Stimulated activated CD4-positive, alpha-beta T cell treated with anti-CD3 and anti-CD28 coated beads, TNF-alpha, amount 100 ng/mL, for 1 hour (primary cell): ENCODE measurements at places on chromosomes 3 and 15.
A peak's percentile ranks its signal among the peaks of the same experiment; 100 is the strongest.

DNA sequence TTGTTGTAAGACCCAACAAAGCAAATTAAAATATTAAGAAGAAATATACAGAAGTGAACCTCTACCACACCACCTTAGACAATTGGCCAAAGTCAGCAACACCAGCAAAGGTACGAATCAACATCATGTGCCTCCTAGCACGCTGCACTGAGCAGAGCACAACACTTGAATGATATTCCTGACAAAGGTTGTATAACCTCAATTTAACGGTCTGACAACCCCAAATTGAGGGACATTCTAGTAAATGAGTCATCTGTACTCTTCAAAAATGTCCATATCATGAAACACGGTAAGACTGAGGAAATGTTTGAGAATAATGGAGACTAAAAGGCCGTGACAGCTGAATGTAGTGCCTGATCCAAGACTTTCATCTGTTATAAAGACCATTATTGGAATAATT, 41.3 kb upstream of the TNFSF10 start:
- DNase-seq = no peak

GRCh38 chr3:145266368-145266767, 894.6 kb downstream of the PLOD2 start:
- no peak for DNase-seq

DNA sequence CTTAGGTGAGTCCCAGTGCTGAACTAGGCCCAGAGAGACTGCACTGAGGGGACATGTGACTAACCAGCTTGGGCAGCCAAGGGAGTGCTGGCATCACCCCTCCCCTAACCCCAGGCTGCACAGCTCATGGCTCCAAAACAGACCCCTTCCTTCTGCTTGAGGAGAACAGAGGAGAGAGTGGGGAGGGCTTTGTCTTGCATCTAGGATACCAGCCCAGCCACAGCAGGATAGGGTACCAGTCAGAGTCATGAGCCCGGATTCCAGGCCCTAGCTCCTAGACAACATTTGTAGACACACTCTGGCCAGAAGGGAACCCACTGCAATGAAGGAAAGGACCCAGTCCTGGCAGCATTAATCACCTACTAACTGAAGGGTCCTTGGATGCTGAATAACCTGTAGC, 49.9 kb upstream of the PLSCR4 start:
- DNase-seq = no peak

DNA sequence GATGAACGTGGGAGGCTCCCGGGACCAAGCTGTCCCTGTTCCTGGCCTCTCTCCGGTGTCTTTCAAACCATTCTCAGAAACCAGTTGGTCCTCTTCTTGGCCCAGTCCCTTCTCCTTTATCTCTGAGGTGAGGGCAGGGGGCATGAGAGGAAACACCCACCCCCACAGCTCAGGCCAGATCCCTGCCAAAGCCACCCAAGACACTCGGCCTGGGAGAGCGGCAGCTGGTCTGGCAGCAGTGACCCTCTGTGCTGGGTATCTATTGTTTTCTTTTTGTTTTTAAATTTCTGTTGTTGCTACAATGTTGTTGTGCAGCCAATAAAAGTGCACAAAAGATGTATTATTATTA, 27.3 kb downstream of the ACSBG1 start:
- DNase-seq = no peak

DNA sequence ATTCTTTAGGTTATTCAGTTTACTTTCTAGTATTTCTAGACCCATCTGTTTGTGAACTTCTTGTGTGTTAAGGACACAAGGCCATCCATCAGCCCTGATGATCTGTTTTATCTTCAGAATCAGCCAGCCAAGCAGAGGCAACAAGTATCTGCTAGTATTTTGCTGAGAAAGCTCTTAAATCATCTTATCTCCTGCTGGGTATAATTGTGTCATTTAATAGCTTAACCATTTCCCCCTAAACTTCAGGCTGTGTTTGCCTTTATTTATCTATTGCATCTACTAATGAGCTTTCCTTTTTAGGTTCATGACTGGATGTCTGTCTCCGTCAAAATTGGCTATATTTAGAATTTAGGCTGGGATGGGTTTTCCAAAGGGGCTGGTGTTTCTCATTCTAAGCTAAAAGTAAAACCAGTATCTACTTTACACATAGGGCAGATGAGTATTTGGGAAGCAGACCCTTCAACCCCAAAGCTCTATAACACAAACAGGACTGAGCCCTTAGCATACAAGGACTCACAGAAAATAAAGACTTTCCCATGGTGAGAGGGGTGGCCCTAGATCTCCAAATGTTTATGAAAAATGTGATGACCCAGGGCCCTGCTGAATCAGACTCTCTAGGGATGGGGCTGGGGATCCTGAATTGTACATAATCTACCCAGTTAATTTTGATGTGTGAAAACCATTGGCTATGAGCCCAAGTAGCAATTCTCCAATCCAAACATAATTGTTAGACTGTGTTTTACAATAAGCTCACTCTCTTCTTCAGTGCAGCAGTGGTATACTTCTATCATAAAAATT, 65.3 kb upstream of the PSMD6 start:
- DNase-seq = no peak

DNA sequence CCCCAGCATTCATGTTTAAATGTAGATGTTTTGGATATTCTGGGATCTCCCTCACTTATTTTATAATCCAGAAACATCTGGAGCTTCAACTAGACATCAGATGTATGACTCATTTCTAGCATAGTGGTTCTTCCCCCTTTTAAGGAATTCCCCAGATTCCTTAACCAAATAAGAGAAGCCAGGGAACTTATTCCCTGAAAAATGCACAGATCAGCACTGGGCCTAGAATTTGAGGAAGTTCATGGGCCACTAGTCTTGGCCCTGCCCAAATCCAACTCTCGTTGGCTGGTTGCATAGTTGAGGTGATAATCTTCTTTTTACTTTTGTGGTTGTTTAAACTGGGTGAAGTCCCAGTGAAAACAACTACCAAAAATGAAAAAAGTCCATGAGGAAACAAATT, 20.4 kb downstream of the RARRES1 start:
- no peak for DNase-seq

DNA sequence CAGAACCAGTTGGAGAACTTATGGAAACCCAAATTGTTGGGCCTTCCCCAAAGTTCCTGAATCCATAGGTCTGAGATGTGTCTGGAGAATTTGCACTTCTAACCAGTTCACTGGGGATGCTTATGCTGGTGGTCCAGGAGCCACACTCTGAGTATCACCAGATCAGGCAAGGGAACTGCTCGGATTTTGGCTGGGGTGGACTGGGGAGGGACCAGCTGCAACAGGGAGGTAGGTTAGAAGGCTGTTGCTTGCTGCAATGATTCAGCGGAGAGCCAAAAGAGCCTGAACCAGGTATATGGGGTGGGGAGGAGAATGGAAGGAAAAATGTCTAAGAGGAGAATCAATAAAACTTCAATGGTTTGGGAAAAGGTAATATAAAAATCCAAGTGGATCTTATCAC, 45.9 kb upstream of the EPHB1 start:
- no peak for DNase-seq

DNA sequence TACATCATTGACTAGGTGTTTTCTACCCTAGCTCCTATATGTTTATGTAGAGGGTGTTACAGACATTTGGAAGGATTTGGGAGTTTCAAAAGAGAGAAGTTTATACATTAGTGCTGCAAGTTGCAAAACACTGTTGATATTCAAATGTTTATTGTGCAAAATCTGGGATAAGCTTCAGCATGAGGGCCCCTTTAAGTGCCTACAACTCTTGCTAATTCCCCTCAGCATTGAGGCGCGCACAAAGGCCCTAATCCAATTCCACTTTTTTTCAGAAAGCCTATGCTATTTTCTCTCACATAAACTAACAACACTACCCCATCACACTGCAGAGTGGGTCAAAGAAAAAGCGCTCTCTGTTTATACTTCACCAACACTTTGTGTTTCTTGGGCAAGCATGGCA, 208.0 kb downstream of the NR2F2 start:
- no peak for DNase-seq

DNA sequence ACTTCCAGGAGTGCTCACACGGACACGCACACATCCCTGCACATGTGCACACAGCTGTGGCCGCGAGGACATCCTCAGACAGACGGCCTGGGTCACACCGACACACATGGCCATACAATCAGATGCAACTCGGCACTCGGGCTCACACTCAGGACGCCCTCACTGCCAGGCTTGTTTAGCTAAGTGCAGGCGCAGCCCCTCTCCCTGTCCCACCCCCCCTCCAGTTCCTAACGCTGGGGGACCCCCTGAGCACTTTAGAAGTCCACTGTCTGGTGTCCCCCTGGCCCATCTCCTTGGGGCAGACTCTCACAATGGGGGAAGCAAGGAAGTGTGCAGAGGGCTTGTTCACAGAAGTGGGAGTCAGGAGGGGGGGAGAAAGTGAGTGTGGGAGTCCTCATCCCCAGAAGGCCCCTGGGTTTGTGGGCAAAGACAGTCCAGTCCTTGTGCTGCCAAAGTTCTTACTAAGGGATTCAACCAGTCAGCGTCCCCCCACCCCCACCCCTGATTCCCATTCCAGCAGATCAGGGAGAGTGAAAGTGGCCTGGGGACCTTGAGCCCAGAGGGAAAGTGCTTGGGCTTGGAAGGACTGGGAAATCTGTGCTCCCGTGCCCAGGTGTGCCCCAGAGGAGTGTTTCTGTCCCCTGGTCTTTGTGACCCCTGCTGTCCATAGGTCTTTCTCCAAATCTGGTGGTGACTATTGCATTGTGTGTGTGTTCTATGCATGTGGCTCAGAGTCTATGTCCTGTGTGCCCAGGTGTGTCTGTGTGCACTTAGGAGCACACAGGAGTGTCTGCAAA, 767 bp upstream of the GATA2 start:
- DNase-seq = no peak

- no peak for DNase-seq
Measured at GRCh38 chr3:58350627-58351013, 17.9 kb downstream of the PXK start.

GRCh38 chr3:138694287-138695007, 85.9 kb downstream of the FAIM start:
- DNase-seq = no peak

DNA sequence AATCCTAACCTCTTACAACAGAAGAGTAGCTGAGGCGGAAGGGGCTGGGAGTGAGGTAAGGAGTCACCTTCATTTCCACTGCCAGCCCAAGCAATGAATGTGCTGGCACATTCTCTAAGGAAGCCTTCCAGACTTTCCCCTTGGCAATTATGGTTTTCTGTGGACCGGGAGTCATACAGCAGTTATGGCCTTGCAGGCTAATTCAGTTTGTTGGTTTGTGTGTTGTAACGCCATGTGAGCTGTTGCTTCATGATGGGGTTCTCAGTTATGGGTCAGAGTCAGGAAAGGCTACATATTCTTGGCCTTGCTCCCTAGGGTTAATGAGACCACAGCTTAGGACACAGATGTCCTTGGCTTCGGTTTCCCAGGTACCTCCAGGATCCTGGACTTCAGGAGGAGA, 137.0 kb downstream of the ADAMTS17 start:
- no peak for DNase-seq

- DNase-seq = no peak
Measured at GRCh38 chr3:98596541-98597500, 3.4 kb upstream of the CPOX start.

- DNase-seq = peak; percentile 25
Measured at GRCh38 chr15:38688761-38689160, 124.1 kb upstream of the RASGRP1 start.

DNA sequence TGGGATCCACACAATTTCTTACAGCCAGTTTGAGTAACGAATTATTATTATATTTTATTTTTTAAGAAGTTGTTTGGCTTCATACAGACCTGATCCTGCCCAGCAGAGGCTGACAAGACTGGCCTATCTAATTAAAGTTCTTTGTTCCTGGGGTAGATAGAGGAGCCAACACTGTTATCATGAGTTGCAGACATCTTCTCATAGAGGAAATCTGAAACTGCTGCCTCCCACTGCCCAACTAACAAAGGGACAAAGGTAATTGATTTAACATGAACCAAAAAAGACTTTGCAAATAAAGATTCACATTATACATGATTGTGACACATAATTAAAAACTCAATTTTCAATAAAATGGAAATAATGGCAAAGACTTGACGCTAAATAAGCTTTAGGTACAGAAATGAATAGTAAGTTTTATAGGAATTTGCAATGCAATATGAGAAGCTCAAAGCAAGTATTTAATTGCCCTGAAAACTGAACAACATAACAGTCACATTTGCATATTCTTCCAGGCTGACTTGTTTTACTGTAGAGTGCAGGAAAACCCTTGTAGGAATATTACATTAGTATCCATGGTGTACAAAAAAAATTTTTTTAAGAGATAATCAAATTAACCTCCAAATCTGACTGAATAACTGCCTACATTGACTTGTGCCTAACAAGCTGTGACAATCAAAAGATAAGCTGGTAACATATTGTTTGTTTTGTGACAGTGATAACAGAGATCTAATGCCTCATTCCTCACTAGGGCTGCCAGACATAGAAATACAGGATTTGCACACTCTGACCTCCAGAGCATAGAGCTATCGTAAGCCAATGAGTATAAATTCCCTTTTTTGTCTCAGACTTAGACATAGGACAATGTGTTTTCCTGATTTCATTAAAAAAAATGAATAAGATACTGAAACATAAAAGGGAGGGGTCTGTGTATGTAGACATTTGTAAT, 273.2 kb downstream of the MFSD1 start:
- DNase-seq = no peak

DNA sequence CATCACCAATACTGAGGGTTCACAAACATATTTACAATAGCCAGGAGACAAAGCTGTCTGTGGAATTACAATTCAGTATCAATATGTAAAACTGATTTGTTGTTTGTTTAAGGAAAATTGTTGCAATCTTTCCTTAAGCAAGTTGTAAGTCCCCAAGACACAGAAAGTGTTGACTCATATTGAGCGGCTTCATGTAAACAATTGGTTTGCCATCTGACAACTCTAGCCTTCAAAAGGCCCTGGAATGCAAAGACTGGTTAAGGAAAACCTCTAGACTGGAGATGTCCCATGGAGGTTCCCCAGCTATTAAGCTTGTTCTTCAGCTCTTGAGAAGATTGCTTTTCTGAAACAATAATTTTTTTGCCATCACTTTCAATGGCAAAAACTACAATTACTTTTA, 283.7 kb upstream of the PROK2 start:
- DNase-seq = no peak

DNA sequence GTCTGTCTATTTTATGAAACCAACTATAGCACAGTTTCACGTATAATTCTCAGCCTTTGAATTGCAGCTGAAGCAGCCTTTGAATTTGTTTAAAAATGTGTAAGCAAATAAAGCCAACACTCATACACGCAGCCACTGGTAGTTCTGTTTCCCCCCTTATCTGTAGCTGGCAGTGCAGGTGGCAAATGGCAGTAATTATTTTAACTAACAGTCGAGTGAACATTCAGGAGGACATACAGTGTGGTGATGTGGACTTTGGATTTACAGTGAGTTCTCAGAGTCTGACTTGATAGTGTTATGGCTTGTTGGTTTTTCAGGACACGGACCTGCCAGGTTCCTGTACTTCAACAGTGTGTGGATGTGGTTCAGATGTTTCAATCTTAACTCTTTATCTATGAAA, 64.0 kb upstream of the SKOR1 start:
- DNase-seq = no peak

DNA sequence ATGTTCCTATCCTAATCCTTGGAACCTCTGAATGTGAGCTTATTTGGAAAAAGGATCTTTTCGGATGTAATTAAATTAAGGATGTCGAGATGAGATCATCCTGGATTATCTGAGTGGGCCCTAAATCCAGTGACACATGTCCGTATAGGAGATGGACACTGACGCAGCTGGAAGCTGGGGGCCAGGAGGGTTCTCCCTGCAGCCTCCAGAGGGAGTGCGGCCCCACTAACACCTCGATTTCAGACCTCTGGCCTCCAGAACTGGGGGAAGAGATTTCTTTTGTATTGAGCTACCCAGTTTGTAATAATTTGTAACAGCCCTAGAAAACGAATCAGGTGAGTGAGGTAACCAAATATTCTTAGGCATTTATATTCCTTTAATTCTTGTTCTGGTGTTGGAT, 2.5 kb downstream of the DNAJB8 start:
- DNase-seq = no peak

- DNase-seq = no peak
Measured at GRCh38 chr3:100106531-100107141, 7.7 kb downstream of the FILIP1L start.
